ENCODE measurements at places on chromosomes 13 and 19.

GRCh38 chr13:50227361-50227760 lies 212.1 kb downstream of the KCNRG start:
- H3K27ac ChIP-seq, result no peak overlapping the region
- no peak for DNase-seq
- H3K4me1 ChIP-seq, result no peaks in the 10 kb centered on the region
- H3K36me3 ChIP-seq, result no peaks in the 10 kb centered on the region

DNA sequence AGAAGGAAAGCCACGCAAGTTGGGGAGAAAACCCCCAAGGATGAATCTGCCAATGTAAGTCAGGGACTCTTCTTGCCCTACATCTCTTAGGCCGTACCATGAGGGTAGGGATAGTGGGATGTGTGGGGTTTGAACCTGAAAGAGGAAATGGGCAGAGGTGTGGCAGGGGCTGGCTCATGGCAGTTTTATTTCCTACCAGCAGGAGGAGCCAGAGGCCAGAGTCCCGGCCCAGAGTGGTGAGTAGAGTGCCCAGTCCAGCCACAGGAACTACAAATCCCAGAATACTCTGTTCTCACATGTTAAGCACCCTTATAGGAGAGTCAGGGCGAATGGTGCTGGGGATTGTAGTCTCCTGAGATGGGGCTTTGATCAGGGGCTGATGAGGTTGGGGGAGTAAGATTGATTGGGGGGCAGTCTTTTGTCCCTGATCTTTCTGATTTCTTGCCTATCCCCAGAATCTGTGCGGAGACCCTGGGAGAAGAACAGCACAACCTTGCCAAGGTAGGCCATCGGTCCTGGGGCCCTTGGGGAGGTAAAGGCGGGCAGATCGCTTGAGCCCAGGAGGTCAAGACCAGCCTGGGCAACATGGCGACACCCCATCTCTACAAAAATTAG lies 16.5 kb downstream of the VASP start:
- H3K36me3 ChIP-seq, result peaks cover 58% of the 10 kb centered on the region
- peak overlapping the region; percentile 46 for H3K27ac ChIP-seq
- no peak overlapping the region for H3K4me3 ChIP-seq

GRCh38 chr19:57443121-57443696 lies 8.1 kb downstream of the ZNF749 start:
- peaks cover 57% of the 10 kb centered on the region for H3K36me3 ChIP-seq
- no peak for DNase-seq
- H3K27me3 ChIP-seq, result no peaks in the 10 kb centered on the region
- H3K27ac ChIP-seq, result no peak overlapping the region

DNA sequence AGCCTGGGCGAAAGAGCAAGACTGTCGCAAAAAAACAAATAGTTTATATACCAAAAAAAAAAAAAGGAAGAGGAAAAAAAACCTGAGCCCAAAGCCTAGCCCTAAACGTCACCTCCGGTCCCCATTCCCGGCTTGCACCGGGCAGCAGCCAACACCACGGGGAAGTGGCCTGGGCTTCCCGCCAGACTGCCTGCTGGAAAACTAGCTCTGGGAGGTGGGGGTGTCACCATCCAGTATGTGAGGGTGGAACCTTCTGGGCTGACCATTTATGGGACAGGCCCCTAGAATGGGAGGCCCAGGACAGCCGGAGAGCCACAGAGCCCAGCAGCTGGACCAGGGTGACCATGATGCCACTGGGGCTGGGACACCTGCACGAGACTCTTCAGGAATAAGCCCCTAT lies 37.3 kb downstream of the IL12RB1 start:
- no peaks in the 10 kb centered on the region for H3K36me3 ChIP-seq
- peaks cover 53% of the 10 kb centered on the region for H3K4me1 ChIP-seq
- DNase-seq, result peak; percentile 96
- H3K27ac ChIP-seq, result peak overlapping the region; percentile 87

DNA sequence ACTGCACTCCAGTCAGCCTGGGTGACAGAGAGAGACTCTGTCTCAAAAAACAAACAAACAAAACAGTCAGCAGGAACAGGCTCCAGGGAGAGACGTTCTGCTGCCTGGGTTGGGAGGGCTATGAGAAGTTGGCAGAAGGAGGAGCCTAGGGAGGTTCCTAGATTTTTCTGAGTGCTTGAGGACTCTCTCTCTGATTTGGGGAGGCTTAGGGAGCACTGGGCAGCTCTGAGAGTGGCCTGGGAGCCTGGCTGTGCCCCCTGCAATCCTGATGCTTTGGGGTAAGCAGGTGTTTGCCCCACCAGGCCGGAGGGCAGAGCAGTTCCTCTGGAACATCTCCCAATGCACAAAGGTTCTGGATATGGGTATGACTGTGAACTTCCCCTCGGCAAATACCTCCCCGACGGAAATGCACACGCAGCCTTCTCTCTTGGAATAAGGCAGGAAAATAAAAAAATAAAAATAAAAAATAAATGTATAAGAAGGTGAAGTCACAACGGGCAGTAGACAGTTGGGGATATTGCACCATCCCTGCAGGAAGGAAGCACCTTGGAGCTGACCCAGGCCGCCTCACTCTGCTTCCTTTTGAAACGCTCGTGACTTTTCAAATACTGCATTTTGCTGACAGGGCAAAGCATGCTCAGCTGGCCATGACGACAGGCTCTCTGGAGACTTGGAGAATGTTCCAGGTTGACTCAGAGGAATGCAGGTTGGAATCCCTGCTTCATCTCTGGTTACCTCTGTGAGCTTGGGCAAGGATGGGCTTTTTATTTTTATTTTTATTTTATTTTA lies 26.5 kb upstream of the HOMER3 start:
- no peaks in the 10 kb centered on the region for H3K36me3 ChIP-seq
- DNase-seq, result peak; percentile 50
- peaks cover under 1% of the 10 kb centered on the region for H3K4me1 ChIP-seq
- peak overlapping the region; percentile 54 for H3K27ac ChIP-seq

GRCh38 chr19:17081672-17082630 lies 6.4 kb downstream of the MYO9B start:
- peak overlapping the region; percentile 44 for H3K4me3 ChIP-seq
- no peaks in the 10 kb centered on the region for H3K27me3 ChIP-seq
- H3K4me1 ChIP-seq, result peaks cover 69% of the 10 kb centered on the region
- no peaks in the 10 kb centered on the region for H3K36me3 ChIP-seq

DNA sequence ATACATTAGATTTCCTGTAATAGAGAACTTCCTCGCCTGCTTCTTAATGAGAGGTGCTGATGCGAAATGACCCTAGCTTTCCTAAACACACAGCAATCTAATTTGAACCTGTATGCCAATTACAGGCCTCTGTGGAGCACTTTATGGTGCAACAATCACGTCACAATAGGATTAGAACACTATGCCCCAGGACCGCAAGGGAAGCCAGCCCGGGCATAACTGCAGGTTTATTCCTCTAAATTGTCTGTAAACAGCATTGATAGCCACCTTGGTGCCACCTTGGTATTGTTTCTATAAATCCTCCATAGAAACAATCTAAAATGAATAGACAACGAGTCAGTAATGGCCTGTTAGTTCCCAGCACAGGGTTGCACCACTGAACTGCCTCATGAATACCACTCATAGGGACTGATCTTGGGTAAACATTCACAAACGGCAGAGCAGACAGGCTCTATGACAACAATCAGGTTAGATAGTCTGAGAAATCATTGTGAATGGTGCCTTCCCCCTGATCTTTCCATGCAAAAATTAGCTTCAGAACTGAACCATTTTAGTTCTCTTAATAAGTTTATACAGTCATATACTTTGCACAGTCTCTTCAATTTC lies 182.5 kb upstream of the OBI1 start:
- H3K36me3 ChIP-seq, result no peaks in the 10 kb centered on the region
- no peak overlapping the region for H3K27ac ChIP-seq
- no peaks in the 10 kb centered on the region for H3K27me3 ChIP-seq
- DNase-seq, result no peak
- no peaks in the 10 kb centered on the region for H3K4me1 ChIP-seq

- no peak overlapping the region for H3K27ac ChIP-seq
- H3K4me3 ChIP-seq, result no peak overlapping the region
Measured at GRCh38 chr13:77353995-77354394, 27.1 kb upstream of the MYCBP2 start.

DNA sequence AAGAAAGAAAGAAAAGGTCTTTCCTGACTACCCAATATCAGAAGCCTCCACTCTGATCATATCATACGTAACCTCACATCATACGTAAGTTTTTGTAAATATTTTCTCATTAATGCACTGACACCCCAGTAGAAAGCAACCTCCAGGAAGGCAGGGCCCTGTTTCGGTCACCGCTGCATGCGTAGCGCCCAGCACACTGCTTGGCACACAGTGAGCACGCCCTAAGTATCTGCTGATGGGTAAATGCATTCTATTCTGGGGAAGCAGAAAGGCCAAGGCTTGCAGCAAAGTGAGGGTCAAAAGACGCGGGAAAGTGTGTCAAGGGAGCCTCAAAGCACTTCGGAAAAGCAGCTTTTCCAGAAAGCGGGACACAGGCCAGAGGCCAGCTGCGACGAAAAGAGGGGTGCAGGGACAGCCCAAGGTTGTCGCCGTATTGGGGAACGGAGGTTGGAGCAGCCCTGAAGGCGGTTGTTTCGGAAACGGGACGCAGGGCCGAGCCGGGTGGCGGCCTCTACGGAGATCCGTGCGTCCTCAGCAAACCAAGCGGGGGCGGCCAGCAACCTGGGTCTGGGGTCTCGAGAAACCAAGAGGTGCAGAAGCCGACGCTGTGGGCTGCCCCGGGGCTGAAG lies 463 bp downstream of the SUGP1 start:
- H3K36me3 ChIP-seq, result peaks cover 35% of the 10 kb centered on the region
- no peaks in the 10 kb centered on the region for H3K27me3 ChIP-seq
- peak overlapping the region; percentile 80 for H3K27ac ChIP-seq

GRCh38 chr19:28026636-28027035 lies 1186.3 kb downstream of the UQCRFS1 start:
- no peak overlapping the region for H3K27ac ChIP-seq
- no peaks in the 10 kb centered on the region for H3K4me1 ChIP-seq
- H3K4me3 ChIP-seq, result no peak overlapping the region
- DNase-seq, result no peak
- no peaks in the 10 kb centered on the region for H3K36me3 ChIP-seq
